Stimulated activated CD4-positive, alpha-beta T cell treated with anti-CD3 and anti-CD28 coated beads, Interleukin-12 subunit alpha, Interleukin-12 subunit beta, amount 100 ng/mL, for 24 hours (primary cell): ENCODE measurements at places on chromosomes 13 and 19.

DNA sequence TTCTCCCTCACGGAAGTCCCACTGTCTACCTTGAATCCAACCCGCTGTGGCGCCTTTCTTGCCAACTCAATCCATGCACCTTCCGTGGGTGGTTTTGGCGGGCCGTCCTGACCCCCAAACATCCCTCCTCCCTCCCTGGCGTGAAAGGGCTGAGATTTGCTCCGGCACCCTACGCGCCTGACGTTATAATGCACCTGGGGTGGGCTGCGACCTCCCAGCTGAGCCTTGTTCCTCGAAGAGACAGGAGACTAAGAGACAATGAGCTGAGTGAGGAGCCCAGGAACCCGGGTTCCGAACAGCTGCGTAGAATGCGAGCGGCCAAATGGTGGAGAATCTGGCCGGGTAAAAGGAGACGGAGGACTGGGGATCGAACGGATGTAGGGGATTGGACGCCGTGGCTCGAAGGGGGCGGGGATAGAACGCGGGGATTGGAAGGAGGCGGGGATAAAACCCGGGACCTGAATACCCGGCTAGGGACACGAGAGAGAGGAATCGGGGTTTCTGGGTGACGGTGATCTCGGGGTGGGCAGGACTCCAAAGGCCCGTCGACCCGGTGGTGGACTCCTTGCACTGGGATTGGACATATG lies at the start of gene CPT1C:
CPT1C (plus strand) TSS at position 461 of the 587 bp plus-strand sequence. CDS start 1,137 bp downstream, outside the sequence.
- peak; percentile 63 for DNase-seq

DNA sequence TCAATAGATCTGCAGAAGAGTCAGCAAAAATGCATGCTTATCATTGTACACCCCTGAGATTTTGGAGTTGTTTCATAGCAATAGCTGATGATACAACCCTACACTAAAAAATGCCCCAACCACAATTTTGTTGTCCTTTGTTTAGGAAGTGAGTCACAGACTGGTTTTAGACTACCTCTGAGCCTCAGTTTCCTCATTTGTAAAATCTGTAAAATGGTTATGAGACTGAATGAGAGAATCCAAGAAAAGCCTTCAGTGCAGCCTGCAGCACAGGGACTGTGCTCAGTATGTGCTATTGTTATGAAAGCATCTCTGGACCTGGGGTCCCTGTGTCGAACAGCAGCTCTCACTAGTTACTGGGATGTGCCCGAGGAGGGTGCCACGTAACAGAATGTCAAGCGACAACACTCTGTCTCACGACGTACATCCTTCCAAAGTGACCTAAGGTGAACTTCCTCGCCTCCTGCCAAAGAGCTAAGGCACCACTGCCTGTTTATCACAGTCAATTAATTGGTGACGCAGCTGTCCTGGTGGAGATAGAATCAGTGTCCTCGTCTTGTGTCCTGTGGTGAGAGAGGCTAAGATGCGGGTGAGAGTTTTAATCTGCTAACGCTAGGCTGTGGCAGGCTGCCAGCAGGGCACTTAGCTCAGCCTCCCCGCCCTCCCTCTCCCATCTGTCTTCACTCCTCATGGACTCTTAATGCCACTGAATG lies 18.1 kb downstream of the DHRS12 start:
- DNase-seq, result no peak

- DNase-seq, result no peak
Observed at GRCh38 chr19:54426291-54426931, 11.1 kb downstream of the TTYH1 start.

GRCh38 chr19:34393031-34393430 lies 11.2 kb upstream of the PDCD2L start:
- no peak for DNase-seq

DNA sequence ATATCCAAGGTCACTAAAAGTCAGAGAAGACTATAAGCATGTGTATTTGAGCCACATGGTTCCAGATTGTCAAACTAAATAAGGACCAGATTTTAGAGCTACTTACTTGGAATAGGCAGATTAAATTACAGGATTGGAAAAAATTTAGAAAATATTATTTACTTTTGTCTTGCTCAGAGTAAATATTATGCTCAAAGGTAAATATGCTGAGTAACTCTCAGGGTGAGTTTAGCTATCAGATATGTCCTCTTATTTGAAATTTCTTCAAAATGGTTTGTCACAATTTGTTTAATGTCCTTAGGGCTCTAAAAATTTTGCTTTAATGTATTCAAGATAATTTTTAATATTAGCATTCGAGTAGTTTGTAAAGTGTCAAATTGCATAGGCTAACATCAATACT lies 2455.2 kb downstream of the PCDH9 start:
- DNase-seq, result no peak

DNA sequence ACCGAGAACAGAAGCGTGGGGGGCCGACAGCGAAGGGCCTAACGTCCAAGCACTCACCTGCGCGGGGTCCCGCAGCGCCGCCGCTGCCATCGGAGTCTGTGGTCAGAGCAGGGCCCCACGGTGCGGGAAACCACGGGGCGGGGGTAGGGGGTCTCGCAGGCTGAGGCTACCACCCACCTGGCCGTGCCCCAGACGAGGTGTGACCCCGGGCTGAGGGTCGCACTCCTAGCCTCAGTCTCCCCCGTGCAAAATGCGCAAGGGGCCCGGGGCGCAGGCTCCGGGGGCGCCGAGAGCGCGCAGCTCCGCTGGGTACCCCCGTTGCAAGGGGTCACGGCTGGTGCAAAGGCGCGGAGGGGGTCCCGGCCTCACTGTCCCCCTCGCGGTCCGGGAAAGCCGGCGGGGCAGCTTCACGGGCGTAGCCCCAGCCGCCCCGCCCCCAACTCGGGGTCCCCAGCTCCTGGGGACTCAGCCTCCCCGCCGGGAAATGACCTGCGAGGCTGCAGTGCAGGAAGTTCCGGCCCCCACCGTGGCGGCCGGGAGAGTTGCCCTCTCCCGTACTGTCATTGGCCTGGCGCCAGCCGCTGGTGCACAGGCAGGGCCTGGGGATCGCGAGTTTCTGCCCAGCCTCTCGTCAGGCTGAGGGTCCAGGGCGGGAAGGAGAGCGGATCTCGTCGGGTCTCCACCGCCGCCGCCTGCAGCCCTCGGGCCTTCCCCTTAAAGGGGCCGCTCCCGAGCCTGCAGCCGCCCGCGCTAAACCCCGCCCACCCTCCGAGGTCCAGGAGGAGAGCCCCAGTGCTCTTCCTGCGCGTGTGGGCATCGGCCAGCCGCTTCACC lies at the start of gene ZNF792:
ZNF792 (minus strand) TSS at position 657 of the 834 bp plus-strand sequence; CDS start at position 90, 567 bp downstream.
- DNase-seq, result no peak

GRCh38 chr19:23957660-23958281 lies 43.1 kb downstream of the ZNF726 start:
- DNase-seq, result no peak

DNA sequence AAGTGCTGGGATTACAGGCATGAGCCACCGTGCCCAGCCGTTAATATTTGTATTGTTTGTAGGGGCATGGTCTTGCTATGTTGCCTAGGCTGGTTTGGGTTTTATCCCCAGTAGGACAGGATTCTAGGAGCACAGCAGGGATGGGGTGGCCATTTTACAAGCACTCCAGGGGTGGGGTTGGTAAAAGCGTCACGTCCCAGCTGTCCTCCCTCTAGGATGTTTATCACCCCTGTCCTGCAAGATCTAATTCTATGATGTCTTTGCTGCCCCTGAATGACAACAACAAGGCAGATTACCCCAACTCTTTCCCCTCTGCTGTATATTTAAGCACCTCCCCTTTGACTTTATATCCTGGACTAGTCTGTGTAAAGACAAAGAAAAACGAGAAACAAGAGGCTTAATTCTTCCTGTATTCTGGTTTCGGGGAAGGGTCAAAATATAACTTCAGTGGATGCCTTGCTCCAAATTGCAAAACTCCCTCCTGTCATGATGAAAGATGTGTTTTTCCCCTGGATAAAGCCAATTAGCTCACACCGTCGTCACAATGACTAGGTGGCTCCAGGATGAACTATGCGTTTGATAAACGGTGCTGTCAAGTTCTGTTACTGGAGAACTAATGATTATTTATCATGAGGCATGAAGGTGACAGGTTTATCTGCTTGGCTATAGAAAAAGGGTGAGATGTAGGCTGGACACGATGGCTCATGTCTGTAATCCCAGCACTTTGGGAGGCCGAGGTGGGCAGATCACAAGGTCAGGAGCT lies 27.8 kb upstream of the OR1M1 start:
- DNase-seq, result no peak

- DNase-seq, result no peak
Observed at GRCh38 chr19:50478901-50479715, 2.5 kb upstream of the GARIN5A start.

GRCh38 chr13:54234607-54235006 lies 1206.0 kb downstream of the OLFM4 start:
- no peak for DNase-seq

- DNase-seq, result no peak
Observed at GRCh38 chr13:112750570-112750969, 60.7 kb downstream of the ATP11A start.

DNA sequence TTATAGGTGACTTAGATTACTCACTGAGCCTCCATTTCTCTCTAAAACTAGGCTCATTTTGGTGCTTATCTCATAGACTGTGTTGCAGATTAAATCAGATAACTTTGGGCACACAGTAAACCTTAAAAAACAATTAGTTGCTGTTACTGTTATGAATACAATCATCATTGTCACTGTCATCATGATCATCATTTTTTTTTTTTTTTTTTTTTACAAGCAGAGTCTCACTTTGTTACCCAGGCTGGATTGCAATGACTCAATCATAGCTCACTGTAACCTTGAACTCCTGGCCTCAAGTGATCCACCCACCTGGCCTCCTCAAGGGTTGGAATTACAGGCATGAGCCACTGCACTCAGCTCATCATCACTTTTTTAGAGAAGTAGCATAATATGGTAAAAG lies 60.0 kb downstream of the VWA8 start:
- no peak for DNase-seq

GRCh38 chr19:52237771-52238400 lies 31.5 kb upstream of the ZNF766 start:
- DNase-seq, result peak; percentile 37

GRCh38 chr13:74438901-74439300 lies 304.7 kb upstream of the KLF12 start:
- DNase-seq, result no peak

DNA sequence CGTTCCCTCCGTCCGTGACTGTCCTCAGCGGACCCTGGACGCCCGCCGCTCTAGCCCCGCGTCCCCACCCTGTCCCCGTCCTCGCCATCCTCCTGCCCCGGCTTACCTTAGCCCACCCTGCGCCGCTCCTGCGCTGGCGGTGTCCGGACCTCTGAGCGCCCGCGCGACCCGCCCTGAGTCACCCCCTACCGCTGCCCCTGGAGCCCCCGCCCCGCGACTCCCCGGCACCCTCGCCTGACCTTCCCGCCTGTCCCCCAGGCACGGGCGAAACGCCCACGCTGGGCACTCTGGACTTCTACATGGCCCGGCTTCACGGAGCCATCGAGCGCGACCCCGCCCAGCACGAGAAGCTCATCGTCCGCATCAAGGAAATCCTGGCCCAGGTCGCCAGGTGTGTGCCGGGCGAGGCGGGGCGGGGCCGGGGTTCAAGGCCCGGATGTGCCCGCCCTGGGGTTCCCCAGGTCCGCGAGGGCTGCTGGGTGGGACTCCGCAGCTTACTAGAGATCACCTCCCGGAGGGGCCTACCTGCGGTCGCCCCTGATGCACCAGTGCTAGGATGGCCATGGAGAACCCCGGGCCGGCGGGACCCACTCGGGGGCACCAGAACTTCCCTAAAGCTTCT lies 5.1 kb downstream of the HMG20B start:
- DNase-seq, result no peak

DNA sequence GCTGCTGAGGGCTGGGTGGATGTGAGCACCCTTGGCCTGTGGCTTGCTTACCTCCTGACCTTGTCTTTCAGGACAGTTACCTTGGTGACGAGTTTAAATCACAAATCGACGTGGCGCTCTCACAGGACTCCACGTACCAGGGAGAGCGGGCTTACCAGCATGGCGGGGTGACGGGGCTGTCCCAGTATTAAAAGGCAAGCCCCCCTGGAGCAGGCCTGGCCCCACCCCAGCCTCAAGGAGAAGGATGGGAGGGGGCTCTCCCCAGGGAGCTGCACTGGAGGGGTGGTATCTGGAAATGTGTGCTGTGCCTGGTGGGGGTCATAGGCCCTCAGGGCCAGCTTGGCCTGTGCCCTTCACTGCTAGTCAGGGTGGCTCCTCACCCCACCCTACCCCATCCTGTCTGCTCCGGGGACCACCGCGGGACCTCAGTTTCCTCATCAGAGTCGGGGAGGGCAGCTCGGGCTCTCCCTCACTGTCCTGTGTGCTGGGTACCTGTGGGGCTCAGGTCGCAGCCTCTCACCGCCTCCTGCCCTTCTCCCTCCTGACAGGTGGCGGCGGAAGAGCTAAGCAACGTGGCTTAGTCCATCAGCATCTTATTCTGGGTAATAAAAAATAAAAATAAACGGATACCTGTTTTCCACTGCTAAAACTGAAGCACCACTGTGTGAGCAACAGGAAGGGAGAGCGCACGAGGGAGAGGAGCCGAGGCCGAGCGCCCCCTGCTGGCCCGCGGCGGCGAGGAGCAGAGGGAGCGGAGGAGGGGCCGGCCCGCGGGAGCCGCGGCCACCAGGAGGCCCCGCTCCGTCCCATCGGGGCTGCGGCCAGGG lies 29.8 kb downstream of the CERS1 start:
- peak; percentile 46 for DNase-seq

DNA sequence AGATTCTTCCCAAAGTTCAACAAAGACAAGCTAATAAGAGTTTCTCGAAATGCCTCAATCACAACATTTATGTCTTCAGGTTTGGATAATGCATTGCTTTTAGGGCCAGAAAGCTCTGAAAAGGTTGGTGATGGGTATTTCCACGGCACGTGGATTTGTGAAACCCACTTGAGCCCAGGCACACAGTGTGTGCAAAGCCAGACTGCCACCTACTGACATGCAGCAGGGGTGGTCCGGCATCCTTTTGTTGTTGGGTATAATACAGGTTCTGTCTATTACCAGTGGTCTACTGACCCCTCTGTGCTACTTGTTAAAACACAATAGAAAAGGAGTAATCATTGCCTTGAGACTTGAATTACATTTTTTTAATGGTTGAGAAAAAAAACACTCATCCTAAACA lies 225.6 kb downstream of the RAP2A start:
- DNase-seq, result no peak

DNA sequence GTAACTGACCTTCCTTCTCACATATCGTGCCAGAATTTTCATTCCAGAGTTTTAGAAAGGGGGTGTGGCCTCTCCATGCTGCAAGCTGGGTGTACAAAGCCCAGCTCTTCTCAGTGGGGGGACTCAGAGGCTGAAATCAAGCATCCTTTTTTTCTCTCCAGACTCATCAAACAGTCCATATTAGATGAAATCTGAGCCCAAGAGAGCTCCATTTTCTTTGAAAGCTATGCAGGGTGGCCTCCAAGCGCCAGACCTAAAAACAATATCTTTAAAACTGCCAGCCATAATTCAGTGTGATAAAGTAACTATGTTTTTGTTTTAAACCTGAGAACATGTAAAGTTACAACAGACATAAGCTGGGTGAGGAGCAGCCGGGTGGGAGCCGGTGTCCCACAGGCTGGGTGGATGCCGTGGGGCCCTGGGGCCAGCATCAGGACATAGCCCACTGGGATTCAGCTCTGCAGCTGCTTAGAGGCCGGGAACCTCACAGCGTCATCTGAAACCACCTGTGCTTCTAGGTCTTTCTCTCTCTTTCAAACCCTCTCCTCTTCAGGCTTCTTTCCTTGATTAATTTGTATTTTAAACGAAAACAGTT lies 249.2 kb downstream of the ZNF536 start:
- no peak for DNase-seq

- no peak for DNase-seq
Observed at GRCh38 chr19:16336571-16336970, 11.9 kb downstream of the KLF2 start.

GRCh38 chr19:3466635-3467034 lies 13.7 kb downstream of the SMIM24 start:
- no peak for DNase-seq

GRCh38 chr13:46121597-46122163 lies 16.8 kb upstream of the CPB2 start:
- DNase-seq, result no peak
